ENCODE measurements at places on chromosomes 12 and 14. TPM values are rescaled to one million over a fixed set of nuclear protein-coding genes. Genes with fewer than 3 reads are reported as not detected.

DNA sequence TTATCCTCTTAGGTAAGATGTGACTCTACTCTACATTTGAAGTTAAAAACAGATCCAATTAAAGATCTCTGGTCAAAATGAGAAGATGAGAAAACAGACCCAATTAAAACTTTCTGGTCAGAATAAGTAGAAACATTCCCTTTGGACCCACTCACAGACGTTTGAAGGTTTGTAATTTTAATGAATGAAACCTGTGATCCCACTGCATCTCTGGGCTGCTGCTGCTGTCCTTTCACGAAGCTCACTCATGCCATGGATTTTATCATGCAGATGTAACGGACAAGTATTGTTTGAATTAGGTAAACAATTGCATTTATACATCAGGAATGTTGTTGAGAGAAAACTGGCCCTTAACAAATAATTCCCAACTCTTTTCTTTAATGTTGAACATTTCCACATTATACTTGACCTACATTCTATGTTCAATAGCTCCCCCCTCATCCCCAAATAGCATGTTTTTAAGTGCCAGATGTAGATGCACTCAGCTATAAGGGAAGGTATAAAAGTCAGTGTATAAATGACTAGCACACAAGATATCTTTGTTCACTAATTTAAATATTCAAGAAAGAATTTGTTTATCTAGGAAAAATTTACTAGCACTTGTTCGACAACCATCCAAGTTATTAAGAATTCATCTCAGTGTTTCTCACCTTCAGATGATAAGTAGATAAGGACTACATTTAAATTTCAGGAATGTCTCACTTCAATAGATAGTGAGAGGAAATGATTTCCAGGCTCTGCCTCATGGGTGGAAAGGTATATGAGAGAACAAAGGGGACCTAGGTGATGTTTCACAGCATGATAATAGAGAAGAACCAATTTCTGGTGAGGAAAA lies 202.3 kb upstream of the LMNTD1 start:
- DNase-seq: no peak

DNA sequence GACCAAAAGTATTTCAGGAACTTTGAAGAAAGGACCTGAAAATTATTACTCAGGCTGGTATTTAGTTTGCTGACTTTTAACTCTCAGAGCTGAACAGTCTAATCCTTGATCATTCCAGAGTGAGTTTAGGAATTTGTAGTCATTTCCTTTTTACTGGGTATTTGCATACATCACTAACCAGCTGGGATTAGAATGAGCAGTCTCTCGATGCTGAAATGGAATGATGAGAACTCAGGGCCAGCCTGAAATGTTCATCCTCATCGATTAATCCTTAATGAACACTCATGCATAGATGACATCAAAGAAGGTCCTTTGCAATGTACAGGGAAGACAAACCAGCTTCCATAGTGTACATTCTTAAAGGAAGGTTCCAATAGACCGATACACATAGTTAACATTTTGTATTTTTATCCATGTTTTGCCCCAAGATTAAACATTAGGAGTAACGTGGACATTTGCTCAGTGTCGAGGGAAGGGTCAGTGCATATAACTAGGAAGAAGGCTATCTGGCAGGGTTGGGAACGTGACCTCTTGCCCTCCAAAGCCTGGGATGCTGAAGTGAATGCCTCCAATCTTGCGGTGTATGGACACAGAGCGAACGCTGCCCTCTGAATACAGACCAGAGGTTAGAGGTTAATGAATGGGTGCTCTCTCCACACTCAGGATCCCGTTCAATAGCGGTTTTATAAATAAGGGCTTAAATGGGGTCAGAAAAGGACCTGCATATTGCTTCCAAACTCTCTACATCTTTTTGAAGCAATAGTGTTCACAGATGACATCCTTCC lies 14.5 kb downstream of the FBXL14 start:
- DNase-seq: no peak

- peak; percentile 48 for DNase-seq
These were observed 88.0 kb upstream of the TMEM260 start for GRCh38 chr14:56491299-56492285.

The TTC6 gene
- total RNA-seq: 4.5 TPM

The MMP19 gene
- total RNA-seq: 2.7 TPM

DNA sequence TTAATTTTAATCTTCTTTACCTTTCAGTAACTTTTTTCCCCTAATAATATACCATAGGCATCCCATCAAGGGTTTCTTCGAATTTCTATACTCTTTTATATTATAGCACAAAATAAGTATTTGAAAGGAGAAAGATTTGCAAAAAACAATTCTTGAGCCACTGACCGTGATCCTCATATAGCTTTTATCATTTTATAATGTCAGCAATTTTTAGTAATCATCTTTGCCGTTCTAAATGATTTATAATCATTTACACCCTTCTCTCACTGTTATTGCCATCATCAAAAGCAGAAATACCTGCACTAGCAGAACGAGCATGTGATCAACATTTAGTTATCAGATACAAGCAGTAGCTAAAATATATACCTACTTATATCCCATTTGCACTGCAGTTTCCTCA lies 16.9 kb downstream of the PTPRQ start:
- DNase-seq: no peak

DNA sequence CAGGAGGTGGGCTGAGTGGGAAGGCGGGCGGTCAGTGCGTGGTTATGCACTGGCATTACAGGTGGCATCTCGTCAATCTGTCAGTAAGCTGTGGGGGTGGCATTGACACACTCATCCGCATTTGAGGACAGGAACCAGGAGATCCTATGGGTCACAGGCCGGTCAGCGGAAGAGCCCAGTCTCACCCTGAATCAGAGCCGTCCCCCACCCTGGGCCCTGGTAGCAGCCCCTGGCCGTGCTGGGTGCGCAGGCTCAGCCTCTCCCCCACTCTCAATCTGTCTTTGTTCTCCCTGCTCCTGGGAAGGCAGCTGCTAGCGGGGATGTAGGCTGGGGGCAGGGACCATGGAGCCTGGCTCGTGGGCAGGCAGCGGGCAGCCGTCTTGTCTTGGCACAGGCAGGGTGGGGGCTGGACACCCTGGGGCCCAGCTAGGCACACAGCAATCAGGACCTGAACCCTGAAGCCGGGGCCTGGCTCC lies 5.1 kb downstream of the INF2 start:
- no peak for DNase-seq

DNA sequence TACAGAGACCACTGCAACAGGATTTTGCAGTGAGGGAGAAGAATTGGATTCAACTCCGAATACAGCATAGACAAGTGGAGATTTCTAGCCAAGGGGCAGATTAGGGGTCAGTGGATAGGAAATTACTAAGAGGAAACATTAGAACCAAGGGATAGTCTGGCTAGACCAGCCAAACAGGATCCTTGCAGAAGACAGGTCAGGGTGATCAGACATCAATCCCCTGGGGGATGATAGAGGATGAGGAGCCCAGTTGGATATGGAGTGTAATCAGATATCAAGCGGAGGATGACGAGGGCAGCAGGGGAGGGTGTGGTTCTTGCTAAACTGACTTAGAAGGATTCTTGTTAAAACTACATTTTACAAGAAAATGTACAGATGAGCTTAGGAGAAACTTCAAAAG lies 424.4 kb downstream of the DAD1 start:
- DNase-seq: no peak

- DNase-seq: peak; percentile 78
These were observed 19.4 kb downstream of the KTN1 start for GRCh38 chr14:55599250-55599879.

DNA sequence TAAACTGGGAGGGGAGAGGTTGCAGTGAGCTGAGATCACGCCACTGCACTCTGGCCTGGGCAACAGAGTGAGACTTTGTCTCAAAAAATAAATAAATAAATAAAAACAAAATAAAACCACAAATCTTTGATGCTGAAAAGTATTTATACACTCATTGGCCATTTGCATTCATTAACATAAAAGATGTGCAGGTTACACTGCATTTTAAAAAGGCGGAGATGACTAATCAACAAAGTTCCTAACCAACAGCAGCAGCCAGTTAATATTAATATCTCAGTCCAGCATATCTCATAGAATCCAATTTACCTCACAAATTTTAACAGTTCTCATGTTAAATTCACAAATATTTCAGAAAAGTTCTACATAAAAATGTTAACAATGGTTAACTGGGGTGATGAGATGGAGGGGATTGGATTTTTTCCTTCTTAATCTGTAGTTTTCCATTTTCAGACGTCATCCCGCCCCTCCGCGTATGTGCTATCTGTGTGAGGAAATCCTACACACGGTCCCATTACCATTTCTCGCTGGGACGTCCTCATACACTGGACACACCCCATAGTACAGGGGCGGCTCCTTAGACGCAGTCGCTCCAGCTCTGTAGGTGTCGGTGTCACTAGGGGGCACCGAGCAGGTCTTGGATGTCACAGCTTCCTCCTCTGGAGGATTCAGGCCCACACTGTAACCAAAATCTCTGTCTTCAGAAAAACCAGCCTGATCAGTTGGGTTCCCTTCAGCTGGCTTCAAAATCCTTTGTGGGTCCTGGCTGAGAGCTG lies 7.3 kb downstream of the ANKLE2 start:
- DNase-seq: no peak

The CLEC9A gene
- total RNA-seq: not detected

GRCh38 chr12:113955109-113955970 lies 10.8 kb downstream of the RBM19 start:
- peak; percentile 41 for DNase-seq

GRCh38 chr14:58637391-58638230 lies at the start of gene DACT1:
Gene DACT1 (plus strand): TSS chr14:58637962. CDS start chr14:58638203, 241 bp downstream.
- peak; percentile 59 for DNase-seq

The DCN gene
- 240 TPM for total RNA-seq

- no peak for DNase-seq
These were observed 33.2 kb downstream of the LRIG3 start for GRCh38 chr12:58887068-58887467.

The DPF3 gene
- total RNA-seq: 14.0 TPM

The HNRNPC gene
- 363 TPM for total RNA-seq

- DNase-seq: no peak
These were observed 34.3 kb upstream of the LRRC10 start for GRCh38 chr12:69645031-69645430.

DNA sequence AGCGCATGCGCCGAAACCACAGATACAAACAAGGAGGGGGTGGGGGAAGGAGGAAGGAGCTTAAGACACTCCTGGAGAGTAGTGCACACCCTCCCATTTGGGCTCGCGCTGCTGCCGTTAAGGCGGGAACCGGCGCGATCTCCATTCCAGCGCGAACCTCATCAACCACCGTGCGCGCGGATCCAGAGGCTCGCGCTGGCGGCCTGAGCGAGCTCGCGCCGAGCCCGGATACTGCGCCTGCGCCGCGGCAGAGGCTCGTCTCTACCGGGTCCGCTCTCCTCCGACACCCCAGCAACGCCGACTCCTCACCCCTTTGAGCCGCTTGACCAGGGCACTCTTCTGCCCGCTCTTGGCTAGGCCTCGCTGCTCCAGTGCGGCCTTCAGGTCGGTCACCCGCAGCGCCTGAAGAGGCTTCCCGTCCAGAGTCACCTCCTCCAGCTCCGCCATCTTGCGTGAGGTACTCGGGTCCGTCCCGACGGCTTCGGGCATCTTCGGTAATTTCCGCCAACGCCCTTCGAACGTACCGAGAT lies at the start of gene ACIN1:
Gene ACIN1, minus strand, starts transcription at position 471 of the 530 bp plus-strand sequence. Its CDS starts 24 bp downstream, at position 447.
- DNase-seq: peak; percentile 85

The KRT83 gene
- total RNA-seq: not detected

The FGF23 gene
- not detected for total RNA-seq

DNA sequence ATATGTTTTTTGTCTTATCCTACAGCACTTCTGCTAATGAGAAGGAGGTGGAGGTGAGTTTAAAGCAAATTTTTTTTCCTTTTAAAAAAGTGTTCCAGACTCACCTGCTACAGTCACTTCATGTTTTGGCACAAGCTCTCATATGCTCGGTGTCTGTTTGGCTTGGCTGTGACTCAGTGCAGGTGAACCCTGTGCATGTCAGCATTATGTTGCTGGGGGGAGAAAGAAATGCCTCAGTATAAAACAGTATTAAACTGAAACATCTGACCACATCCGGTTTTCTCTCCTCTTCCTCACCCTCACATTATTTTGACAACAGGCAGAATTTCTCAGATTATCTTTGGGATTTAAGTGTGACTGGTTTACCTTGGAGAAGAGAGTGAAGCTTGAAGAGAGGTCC lies 105.2 kb downstream of the DNAI7 start:
- DNase-seq: no peak

The HPD gene
- total RNA-seq: 0.91 TPM

DNA sequence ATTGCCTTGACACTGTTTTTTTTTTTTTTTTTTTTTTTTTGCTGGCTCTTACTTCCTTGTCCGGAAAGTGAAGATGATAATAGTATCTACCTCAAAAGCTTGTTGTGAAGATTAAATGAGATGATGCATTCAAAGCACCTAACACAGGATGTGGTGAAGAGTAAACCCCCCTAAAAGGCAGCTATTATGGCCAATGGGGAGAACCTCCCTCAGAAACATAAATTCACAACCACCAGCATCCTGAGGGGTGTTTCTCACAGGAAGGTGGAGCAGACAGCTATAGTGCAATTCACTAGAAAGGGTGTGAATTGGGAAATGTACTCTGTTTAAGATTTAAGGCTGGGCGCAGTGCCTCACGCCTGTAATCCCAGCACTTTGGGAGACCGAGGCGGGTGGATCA lies 85.4 kb upstream of the CRY1 start:
- no peak for DNase-seq

DNA sequence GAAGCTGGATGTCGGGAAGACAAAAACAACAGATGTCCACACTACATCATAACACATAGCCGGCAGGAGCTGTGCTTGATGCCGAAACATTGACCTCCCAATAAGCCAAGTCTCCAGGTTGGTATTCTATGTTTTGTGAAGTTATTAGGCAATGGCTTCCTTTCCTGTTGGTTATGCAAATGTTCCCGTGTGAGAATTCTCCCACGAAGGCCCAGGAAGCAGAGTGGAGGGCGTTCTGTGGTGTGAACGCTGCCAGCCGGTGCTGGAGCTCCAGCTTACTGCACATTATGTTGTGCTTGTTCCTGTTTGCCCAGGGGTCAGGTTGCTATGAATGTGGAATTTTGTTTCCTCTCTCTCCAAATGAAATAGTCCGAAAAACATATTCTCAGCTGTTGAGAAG lies 156.4 kb upstream of the HMGA2 start:
- no peak for DNase-seq
